Central memory CD4-positive, alpha-beta T cell (primary cell): ENCODE measurements at places on chromosomes 12 and 14.
A peak's percentile ranks its signal among the peaks of the same experiment; 100 is the strongest.

- DNase-seq, result no peak
These were observed 8.0 kb upstream of the MGP start for GRCh38 chr12:14893506-14894250.

DNA sequence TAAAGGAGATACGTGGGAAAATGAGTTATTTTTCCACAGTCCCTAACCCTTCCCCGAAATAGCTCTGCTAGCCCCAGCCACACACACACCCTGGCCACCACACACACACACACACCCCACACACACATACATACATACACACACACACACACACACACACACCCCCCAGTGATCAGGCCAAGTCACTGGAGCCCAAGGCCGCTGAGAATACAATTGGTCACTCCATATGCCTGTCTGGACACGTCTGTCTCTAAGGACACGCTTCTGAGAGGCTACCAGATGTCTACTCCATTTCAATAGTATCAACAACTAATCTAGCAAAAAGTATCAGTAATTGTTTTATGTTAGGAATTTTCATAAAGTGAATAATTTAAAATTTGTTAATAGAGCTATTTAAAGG, 13.0 kb upstream of the DIABLO start:
- no peak for DNase-seq

GRCh38 chr14:73424453-73424852, 33.9 kb downstream of the NUMB start:
- DNase-seq, result no peak

DNA sequence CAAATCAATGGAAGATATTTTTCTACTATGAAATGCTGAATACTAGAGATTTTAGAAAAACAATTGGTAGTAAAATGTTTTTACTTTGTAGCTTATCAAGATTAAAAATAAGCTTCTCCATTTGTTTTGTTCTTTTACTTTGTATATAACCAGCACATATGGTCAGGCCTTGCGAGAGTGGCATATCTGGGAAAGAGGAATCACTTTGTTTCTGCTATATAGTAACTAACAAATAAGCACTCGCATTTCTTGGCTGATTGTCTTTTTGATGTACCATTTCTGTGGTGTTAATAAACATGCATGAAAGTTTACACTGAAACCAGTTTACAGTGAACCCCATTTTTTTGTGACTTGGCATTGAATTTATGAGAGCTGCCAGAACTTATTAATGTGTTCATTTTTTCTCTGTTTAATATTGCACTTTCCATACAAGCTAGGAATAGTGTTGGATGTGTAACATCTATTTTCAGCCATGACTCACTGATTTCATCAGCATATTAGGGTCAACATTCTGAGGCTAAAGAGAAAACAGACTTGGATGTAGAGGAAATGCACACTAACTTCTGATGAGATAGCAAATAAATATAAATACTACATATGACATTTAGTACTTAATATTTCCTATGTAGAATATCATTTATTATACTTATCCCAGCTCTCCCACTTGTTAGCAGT, 635.5 kb downstream of the KCNH5 start:
- no peak for DNase-seq

GRCh38 chr14:21037156-21037555, 2.5 kb upstream of the RNASE13 start:
- no peak for DNase-seq

- DNase-seq, result peak; percentile 9
These were observed 124.8 kb downstream of the SAMD4A start for GRCh38 chr14:54691525-54692283.

- no peak for DNase-seq
These were observed 403.1 kb downstream of the BCL11B start for GRCh38 chr14:98868866-98869265.

DNA sequence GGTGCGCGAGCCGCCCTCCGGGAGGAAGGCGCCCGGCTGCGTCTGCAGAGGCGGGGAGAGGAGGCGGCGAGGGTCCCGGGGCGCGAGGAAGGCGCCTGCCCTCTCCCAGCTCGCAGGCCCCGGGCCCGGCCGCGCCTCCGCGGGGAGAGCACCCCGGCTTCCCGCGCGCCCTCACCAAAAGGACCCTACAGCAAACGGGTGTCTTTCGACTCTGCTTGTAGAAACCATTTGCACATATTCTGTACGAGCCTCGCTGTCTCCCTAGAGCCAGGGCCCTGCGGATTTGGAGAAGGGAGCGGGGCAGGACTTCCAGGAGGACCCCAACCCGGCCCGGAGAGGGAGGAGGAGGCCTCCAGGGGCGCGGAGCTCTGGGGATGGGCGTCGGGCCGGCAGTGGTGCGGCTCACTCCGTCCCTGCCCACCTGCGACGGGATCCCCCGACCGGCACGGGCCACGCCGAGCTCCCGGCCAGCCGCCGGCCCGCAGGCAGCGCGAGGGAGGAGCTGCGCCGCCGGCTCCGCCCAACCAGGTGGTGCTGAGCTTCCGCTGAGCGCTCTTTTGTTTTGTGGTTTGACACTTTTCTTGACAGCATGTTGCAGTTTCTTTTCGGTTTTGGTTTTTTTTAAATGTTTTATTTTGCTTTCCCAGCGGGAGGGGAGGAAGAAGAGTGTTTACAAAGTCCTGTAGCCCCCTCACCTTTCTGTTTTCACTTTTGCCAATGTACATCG, 103.3 kb upstream of the FKBP4 start:
- peak; percentile 63 for DNase-seq

DNA sequence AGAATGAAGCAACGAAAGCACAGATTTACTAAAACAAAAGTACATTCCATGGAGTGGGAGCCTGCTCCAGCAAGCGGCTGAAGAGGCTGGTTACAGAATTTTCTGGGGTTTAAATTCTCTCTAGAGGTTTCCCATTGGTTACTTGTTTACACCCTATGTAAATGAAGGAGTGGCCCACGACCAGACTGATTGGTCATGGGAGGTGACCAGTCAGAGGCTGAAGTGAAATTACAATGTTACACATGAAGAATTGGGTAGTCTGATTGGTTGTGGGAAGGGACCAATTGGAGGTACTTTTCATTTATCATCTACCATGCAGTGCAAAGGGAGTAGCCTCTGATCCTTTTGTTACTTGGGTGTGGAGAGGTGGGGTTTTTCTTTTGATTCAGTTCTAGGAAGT, 36.2 kb upstream of the APPL2 start:
- no peak for DNase-seq

- DNase-seq, result no peak
These were observed 35.2 kb downstream of the ZFP36L1 start for GRCh38 chr14:68757618-68758081.

GRCh38 chr12:75444429-75445136, 36.0 kb upstream of the GLIPR1 start:
- DNase-seq, result no peak

GRCh38 chr14:93333631-93334103, 831 bp upstream of the BTBD7 start:
- DNase-seq, result peak; percentile 3

DNA sequence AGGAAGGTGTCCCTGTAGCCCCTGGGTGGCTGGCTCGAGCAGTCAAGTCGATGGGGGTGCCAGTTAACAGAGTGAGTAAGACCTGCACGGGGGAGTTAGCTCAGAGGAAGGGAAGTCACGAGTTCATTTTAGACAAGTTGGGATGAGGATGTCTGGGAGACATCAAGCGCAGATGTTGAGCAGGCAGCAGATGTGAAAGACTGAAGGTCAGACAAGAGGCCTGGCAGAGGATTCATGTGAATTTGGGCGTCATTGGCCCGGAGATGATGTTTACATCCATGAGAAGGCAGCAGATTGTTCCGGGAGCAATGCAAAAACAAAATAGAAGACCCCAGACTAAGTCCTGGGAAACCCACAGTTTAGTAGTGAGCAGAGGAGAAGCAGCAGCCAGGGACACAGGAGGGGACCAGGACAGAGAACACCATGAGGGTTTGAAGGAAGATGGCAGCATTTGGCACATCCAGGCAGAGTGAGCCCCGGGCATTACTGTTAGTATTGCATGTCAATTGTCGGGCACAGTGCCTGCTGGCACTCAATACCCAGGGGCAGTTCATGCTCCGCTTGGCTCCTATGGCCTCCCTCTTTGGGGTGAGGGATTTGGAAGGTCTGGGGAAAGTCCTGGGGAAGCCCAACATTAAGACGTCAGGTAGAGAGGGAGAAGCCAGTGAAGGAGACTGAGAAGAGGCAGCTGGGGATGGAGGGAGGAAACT, 15.1 kb downstream of the LTBP2 start:
- DNase-seq, result no peak

- DNase-seq, result no peak
These were observed 29.3 kb upstream of the ATF1 start for GRCh38 chr12:50734409-50735263.

- no peak for DNase-seq
These were observed 19.3 kb downstream of the ZNF641 start for GRCh38 chr12:48331399-48331798.

GRCh38 chr14:101020834-101021370, 117.4 kb upstream of the RTL1 start:
- no peak for DNase-seq

DNA sequence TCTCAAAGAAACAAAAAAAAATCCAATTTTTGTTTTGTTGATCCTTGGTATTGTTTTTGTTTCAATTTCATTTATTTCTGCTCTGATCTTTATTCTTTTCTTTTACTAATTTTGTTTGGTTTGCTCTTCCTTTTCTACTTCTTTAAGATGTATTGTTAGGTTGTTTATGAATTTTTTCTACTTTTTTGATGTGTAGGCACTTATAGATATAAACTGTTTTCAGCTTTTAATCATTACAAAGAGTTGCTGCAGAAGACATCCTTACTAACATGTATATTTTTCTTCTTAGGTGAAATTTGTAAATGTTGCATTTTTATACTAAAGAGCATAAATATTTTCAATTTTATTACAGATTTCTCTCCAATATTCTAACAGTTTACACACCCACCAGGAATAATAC, 69.8 kb downstream of the KNTC1 start:
- no peak for DNase-seq

DNA sequence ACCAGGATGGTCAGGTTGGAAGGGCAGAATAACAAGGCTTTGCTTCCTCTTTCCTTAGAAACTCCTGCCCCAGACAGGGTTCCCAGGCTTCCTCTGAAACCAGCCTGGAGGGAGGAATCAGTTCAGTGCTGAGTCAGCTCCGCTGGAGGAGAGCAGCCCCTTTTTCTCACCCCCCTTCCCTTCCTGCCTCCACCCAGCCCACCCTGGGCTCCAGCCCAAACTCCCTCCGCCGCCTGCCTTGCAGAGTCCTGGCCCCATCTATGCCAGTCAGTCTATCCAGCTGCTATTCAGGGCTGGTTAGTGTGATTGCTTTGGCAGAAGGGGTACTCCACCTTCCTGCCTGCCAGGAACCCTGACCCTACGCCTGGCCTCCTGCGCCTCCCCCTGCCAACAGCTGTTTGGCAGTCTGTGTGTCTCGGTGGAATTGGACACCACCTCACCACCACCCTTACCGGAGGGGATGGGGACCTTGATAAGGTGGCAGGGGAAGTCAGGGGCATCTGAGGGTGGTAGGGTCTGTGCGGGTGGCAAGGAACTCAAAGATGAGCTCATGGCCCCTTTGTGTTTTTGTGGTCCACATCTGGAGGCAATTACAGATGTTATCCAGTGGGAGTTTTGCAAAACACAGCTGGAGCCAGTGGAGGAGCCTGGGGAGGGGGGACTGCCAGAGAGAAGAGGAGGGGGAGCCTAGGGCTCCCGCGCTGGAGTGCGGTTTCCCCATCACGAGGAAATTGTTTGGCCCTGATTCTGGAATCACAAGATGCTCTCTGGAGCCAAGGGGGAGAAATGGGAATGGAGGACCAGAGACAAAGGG, 12.2 kb downstream of the MMP14 start:
- DNase-seq, result no peak

DNA sequence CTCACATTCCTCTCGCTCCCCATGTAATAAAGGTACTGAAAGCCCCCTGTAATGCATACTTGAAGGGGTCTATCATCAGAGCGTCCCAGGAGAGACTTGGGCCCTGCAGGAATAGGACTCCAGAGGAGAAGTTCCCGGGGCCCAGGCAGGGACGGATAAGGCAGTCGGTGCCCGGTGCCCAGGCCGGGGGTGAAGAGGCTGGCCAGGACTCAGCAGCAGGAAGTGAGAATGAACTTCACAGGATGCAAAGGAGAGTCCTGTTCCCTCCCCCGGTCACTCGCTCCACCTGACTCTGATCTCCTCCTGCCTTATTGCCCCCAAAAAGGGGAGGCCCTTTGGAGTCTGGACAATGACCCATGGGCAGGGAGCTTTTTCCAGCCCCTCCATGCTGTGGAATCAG, 40.2 kb downstream of the LRRC74A start:
- no peak for DNase-seq

DNA sequence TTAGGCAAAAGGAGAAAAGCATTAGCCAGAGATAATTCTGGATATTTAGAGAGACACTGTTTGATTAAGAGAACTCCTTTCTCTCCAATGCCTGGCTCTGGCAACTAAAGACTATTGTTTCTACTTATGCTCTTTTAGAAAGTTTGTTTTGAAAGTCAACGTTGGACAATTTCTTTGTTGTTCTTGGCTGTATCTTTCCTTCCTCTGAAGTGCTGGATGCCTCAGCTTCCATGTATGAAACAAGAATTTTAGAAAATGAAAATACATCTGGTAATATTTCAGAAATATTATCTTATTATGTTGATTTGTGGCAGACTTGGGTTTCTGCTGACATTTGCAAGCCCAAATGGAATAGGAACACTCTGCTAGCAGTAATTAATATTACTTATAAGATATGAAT, 382.6 kb downstream of the SNAPC1 start:
- no peak for DNase-seq

DNA sequence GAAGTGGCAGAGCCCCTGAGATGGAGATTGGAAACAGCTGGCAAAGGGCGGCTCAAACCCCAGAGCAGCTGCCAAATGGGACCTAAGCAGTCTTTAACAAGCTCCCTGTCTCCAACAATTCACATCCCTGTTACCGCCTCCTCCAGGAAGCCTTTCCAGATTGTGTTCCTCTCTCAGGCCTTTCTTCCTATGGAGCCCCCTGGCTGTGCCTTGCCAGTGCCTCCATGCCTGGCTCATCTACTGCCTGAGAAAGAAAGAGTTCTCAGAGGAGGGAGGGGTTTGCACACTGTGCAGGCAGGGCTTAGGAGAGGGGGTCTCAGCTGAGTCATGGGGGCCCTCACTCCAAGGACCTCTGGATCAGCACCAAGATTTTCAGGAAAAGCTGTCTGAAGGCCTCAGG, 8.8 kb upstream of the KRT74 start:
- DNase-seq, result no peak
